ENCODE measurements at places on chromosomes 1 and 21.
A peak's percentile ranks its signal among the peaks of the same experiment; 100 is the strongest.

GRCh38 chr1:236686815-236687160 is 489 bp downstream of the ACTN2 start:
- DNase-seq: peak; percentile 6

- no peak for DNase-seq
Measured at GRCh38 chr1:63414691-63415365, 47.4 kb downstream of the ALG6 start.

GRCh38 chr1:236287757-236288619 is 6.2 kb upstream of the ERO1B start:
- DNase-seq: no peak

DNA sequence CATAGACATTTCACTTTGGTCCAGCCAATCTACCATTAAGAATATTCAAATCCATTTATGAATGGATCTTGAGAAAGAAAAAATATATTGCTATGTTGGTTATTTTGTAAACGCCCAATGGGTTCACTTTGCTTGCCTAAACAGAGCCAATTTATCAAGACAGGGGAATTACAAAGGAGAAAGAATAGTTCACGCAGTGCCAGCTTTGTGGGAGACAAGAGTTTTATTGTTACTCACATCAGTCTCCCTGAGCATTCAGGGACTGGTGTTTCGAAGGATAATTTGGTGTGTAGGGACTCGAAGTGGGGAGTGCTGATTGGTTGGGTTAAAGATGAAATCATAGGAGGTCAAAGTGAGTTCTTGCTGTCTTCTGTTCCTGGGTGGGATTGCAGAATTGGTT is 135.3 kb downstream of the GABPA start:
- DNase-seq: no peak

DNA sequence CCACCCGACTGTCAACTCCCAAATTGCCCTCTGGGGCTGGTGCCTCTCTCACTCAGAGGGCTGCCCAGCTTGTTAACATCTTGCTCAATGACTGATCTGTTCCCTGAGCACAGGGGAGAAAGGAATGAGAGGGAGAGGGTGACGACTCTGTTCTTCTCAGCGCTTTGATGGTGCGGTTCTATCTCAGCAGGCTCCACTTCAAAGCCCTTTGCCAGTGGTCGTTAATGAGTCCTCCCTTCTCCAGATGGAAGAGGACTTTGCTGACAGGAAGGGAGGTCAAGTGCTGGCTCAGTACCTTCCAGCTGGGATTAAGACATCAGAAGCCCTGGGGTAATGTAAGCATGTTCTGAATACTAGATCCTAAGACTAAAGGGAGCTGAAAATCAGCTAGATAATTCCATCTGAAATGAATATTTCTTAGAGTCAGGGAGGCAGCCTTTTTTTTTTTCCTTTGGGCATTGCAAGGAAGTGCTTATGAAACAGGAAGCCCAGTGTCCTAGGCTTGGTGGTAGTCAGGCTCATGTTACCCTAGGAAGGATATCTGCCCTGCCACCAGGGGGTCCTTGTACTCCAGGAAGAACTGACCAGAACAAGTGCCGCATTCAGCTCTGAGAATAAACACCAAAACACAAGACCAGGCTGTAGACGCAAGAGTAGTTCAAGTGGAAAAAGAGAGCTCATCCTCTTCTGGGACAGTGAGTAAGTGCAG is 4.7 kb downstream of the FMOD start:
- DNase-seq: no peak

DNA sequence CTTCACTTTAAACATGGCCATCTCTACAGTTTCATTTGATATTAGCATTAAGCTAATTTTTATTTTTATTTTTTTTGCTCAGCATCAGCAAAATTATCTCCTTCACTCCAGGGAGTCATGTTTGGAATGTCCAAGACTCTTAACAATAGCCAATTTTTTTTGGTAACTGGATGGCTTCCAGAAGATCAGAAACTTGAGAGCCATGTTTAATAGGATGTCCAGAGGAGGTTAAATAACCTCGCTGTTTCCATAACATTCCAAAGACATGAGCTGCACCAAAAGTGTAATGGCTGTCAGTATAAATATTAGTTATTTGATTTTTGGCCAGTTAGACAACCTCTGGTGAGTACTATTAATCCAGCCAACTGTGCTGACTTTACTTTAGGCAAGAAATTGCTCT is 80.7 kb downstream of the DNTTIP2 start:
- DNase-seq: no peak

- no peak for DNase-seq
Measured at GRCh38 chr21:16768096-16768495, 744.7 kb upstream of the CXADR start.

- DNase-seq: no peak
Measured at GRCh38 chr1:167258858-167259257, 38.2 kb downstream of the POU2F1 start.

DNA sequence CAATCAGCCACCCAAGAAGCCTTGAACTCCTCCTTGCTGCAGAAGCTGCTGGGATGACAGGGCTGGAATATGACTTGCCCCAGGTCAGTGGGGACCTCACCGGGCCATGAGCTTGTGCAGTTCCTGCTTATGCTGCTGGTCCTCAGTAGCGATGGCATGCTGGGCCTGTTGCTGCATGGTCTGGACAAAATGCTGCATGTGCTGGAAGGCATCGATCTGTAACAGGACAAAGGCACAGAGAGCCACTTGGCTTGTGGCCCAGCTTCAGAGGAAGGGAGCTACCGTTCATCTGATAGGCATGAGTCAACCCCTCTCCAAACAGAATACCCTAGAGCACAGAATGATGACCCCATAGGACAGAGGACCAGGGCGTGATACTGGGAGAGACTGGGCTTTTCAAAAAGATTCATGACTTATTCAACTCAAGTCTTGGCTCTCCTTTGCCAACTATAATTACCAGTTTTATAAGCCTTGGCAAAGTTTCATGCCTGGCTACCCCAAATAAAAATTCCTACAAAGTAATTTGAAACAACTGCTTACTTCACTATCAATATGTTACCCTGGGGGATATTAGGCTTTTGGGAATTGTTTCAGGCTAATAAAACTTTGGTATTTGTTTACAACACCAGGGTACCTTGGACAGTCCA is 34.7 kb upstream of the EXOSC10 start:
- DNase-seq: no peak

GRCh38 chr1:12447849-12448312 is 170.1 kb downstream of the DHRS3 start:
- DNase-seq: no peak

- DNase-seq: no peak
Measured at GRCh38 chr1:108601708-108602410, 42.0 kb downstream of the EEIG2 start.

GRCh38 chr1:87648323-87649119 is 319.8 kb downstream of the LMO4 start:
- no peak for DNase-seq

GRCh38 chr1:189496768-189497167 is 980.9 kb downstream of the BRINP3 start:
- DNase-seq: no peak

DNA sequence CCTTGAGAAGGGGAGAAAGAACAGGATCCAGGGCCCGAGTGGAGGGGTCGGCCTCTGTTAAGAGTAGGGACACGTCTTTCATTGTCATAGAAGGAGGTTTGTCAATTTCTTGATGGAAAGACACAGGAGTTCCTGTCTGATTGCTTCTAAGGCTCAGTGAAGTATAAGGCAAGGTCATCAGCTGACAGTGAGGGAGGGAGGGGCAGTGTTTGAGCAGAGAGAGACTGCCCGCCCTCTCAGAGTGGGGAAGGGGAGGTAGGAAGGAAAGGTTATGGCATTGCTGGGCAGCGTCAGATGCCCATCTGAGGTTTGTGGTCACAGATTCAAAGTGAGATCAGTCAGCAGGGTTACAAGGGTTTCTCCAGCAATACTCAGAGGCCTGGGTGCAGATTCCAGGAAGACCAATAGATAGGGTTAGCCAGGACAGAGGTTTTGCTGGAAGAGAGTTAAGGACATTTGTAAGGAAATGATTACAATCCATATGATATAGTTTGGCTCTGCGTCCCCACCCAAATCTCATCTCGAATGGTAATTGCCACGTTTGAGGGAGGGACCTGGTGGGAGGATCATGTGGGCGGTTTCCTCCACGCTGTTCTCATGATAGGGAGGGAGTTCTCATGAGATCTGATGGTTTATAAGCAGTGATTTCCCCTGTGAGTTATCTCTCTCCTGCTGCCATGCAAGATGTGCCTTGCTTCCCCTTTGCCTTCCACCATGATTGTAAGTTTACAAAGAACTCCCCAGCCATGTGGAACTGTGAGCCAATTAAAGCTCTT is 127.2 kb upstream of the GJB5 start:
- DNase-seq: no peak

DNA sequence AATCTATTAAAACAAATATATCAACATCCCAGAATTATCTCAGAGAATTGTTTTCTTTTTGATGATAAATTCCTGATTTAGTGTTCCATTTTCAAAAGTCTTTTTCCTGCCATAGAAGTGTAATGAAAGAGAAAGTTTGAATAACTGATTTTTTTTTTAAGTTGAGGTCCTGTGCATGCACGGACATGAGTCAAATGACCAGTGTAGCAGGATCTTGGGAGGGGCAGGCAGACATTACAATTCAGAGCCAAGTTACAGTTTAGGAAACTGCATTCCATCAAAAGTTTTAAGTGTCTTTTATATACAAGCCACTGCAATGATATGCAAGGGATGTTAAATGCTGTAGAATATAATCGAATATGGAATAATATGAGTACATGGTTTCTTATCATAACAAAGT is 227.5 kb downstream of the HMCN1 start:
- no peak for DNase-seq

DNA sequence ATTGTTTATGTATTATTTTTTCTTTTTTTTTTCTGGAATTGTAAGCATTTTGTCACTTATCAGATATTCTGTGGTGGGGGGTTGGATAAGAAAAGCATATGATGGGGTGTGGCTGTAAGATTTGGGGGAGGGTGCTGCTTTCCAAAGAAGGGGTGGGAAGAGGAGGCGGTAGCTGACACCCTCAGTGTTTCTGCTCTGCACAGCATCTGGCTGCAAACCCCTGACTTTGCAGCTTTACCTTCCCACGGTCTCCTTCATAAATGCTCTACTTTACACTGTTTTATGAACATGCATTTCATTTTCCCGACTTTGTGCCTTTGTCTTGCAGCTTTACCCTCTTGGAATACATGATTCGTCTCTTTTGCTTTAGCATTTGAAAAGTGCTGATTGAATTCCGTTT is 7.6 kb downstream of the FMN2 start:
- no peak for DNase-seq

DNA sequence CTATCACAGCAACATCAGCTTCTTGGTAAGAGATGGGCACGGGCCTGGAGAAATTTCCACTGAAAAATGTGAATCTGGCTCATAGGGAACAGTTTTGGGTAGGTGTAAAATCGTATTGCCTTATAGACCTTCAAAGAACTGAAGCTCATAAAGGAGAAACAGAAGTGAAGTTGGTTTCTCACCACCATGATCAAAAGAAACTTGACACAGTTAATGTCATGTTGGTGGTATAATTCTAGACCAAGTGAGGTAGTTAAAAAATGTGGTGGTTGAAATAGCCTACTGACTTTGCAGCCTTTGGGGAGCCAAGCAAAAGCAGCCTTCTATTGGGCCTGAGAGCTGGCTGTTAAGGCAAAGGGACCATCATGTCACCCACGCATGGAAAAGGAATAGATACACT is 8.9 kb downstream of the CD1D start:
- DNase-seq: no peak

DNA sequence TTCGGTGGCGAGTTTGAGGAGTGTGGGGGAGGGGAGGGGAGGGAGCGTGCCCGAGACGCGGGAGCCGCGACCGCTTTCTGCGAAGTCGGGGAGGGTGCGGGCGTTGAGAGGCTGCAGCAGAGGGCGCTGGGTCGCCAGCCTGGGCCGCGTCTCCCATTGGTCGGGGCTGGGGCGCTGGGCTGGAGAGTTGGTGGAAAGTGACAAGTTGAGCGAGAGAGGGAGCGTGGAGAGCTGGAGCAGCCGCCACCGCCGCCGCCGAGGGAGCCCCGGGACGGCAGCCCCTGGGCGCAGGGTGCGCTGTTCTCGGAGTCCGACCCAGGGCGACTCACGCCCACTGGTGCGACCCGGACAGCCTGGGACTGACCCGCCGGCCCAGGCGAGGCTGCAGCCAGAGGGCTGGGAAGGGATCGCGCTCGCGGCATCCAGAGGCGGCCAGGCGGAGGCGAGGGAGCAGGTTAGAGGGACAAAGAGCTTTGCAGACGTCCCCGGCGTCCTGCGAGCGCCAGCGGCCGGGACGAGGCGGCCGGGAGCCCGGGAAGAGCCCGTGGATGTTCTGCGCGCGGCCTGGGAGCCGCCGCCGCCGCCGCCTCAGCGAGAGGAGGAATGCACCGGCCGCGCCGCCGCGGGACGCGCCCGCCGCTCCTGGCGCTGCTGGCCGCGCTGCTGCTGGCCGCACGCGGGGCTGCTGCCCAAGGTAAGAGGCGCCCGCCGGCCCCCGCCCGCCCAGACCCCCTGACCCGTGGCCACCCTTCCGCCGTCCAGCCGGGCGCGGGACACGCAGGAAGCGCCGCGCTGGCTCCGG is at the start of gene ROR1:
Gene ROR1, plus strand, starts transcription at position 203 of the 802 bp plus-strand sequence.
- DNase-seq: peak; percentile 38

DNA sequence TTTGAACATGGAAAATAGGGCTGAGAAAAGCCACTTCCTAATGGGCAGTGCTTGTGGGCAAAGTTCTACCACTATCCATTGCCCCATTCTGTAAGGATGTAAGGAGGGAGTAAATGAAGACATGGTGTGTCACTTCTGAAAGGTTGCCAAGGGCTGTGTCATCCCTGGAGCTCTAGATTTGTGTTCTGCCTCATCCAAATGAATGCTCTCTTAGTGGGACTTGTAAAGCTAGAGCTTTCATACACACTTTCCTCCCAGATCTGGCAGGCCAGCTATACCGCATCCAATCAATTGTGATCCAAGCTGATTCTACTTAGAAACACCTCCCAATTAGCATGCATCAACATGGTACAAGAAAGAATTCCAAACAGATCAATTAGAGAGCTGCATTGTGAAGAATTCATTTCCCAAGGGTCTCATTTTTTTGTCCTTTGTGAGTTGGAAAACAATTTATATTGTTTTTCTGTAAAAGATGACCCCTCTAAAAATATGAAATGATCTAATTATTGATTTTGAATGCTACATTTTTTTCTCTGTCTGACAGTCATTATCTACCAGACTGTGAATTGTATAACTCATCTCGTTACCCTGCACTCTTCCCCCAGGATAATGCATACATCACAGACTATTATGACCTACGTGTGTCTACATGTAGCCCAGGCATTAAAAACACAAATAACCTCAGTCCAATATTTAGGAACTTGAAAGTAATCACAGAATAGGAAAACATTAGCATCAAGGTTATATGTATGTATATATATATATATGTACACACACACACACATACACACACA is 117.1 kb upstream of the DUSP10 start:
- DNase-seq: no peak

- no peak for DNase-seq
Measured at GRCh38 chr1:203202431-203203245, 16.1 kb upstream of the CHI3L1 start.

GRCh38 chr1:192445839-192446489 is 129.2 kb downstream of the RGS21 start:
- DNase-seq: peak; percentile 19

GRCh38 chr1:70142075-70142474 is 63.3 kb downstream of the LRRC40 start:
- DNase-seq: no peak

All from natural killer cell (primary cell).